ENCODE measurements at places on chromosomes 12 and 14.

DNA sequence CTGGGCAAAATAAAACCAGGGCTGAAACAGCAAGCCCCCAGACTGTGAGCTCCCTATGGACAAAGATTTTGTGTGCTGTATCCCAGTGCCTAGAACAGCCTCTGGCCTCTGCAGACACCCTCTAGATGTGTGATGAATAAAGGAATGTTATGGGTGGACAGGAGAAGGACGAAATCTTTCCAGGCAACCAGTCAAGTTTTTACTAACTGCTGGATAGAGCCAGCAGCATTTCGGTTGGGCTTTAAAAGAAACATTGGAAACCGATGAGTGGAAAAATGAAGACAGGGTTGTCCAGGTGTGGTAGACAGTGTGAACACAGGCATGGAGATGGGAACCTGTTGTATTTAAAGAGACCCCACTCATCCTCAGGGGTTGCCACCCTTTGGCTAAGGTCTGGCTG is 4.0 kb downstream of the CHGA start:
- no peak for DNase-seq

GRCh38 chr12:29552324-29552927 is 54.9 kb upstream of the OVCH1 start:
- DNase-seq: peak; percentile 49

DNA sequence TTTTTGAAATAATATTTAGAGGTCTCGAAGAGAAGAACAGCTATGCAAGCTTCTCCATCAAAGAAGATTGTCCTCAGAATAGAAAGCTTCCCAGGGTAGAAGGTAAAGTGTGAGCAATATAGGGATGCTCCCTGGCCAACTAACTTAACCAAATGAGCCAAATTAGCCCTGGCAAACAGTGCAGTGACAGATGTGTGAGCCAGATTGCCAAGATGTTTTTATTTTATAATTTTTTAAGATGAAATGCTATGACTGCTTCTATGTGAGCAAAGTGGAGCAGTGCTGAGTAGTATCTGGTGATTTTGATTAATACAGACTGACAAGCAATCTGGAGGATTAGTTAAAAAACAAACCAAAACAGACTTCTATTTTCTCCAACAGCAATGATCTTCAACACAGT is 202.1 kb downstream of the NOVA1 start:
- DNase-seq: no peak

DNA sequence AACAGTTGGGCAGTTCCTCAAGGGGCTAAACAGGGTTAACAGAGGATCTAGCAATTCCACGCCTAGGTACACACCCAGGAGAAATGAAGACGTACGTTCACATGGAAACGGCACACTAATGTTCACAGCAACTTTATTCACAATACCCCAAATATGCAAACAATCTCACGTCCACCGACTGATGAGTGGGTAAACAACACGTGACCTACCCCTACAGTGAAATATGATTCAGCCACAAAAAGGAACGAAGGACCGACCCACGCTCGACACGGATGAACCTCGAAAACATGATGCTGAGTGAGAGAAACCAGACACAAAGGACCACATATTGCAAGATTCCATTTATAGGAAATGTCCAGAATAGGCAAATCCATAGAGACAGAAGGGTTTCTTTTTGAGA is 112.7 kb downstream of the NCOR2 start:
- no peak for DNase-seq

DNA sequence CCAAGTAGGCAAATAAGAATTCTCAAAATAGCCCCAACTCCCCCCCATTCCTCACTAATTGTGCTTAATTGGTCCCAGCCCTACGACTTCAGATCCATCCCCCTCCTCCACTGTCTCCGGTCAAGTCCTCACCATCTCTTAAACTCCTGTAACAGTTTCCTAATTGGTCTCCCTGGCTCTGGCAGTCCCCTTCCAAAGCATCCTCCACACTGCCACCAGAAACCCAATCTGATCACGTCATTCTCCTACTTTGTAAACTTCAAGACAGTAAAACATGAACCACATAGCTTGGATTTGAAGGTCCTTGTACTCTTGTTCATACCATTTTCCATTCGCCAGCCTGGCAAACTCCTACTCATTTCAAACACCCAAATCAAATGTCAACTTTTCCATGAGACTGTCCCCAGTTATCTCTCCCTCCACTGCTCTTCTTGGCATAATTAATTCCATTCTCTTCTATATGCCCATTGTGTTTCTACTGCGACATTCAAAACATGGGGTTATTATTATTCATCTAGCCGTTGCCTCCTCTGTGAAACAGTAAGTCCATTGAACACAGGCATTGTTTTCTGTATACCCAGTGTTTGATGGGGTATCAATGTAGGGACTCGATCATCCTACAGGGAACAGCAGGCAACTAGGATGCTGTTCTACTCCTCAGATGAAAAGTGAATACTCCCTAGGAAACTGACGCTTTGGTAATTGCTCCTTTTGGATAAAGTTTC is 104.6 kb downstream of the EGLN3 start:
- DNase-seq: no peak

GRCh38 chr12:85356596-85357385 is 76.8 kb downstream of the ALX1 start:
- no peak for DNase-seq

DNA sequence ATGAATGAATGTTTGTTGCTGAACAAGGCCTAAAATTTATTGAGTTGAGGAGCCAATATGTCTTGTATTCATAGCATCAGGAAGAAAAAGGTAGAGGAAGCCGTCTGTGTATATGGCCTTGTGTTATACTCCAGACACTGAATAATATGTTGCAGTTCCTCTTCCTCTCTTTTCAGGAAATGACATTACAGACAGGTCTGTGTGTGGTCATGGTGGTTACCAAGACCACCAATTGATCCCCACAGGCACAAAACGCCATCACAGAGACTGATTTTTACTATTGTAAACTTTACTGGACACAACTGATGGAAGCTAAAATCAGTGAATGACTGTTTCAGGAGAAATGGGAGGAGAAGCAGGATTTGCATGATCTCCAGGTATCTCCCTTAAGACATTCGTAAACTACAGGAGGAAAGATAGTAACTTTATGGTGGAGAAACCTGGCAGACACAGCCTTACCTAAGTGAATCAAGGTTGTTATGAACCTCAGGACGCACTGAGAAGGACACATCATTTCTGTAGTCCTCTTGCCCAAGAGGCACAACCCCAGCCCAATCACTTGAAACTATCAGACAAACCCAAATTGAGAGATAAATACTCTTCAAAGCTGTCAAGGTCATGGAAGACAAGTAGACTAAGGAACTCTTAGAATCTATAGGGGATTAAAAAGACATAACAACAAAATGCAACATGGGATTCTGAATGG is 334.1 kb upstream of the RGS6 start:
- no peak for DNase-seq

DNA sequence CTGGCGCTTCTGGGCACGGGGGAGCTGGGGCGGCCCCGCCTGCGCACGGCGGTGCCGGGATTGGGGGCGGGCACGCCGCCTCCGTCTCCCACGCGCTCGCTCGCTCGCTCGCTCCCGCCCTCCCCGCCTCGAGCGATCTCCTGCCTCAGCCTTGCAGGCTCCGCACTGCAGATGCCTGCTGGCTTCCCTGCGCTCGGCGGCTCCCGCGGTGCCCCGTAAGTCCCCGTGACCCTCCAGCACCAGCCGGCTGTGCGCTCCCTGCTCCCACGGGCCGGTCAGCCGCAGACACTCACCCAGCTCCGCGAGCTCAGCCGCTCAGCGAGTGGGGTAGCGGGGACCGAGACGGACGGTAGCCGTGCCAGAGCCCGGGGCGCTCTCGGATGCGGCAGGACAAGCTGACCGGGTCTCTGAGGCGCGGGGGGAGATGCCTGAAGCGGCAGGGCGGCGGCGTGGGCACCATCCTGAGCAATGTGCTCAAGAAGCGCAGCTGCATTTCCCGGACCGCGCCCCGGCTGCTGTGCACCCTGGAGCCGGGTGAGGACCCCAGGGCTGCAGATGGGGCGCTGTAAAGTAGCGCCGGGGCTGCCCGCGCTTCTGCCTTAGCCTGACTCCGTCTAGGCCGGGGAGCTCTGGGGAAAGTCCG is at the start of gene TBC1D30:
TSS of gene TBC1D30 (plus strand) at position 148 of the 643 bp plus-strand sequence. CDS start at position 381, 233 bp downstream.
- peak; percentile 85 for DNase-seq

DNA sequence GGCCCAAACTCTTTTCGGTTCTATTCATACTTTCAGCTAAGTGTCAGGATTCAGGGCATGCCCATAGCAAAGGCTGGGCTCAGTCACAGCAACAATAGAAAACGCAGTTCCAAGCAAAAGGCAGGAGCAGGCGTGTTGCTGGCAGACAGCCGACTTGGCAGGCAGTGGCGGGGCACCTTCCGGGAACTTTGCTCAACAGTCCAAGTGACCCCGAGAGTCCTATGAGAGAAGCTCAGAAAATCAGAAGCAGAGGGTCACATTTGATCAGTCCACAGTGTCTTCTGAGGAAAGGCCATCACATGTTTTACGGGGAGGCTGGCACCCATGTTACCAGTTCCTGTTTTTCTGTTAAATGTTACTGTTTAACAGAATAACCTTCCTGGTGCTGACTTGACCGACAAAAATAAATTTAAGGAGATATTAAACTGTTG is 115.0 kb downstream of the DACT1 start:
- DNase-seq: no peak

DNA sequence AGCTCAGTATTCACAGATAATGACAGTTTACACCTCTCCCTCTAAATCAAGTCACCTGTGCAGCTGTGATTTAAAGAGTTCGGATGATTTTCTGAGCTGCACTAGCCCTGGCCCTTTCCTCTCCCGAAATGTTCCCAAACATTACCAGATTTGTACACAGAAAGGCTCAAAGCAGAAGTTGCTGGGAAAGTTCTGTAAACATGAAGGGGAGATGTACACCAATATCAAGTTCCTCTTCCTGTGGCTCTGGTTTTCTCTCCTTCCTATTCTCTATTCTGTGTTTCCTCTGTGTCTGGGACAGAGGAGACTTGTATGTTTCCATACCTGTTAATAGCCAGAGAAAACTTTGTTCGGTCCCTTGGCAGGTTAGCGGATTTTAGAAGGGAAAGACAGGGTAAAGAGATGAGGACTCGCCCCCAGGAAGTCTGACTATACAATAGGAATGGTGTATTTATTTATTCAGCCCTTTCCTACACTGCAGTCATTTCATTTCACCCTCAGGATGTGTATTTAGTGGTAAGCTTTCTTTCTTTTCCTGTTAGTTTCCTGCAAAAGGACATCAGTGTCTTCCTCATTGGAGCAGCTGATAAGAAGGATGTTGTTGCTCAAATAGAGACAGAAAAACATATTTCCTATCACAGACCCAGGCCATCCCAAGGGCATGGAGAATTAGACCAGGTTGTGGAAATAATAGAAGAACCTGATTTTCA is 7.6 kb upstream of the NUMB start:
- no peak for DNase-seq

- DNase-seq: no peak
These were observed 105.0 kb downstream of the ETNK1 start for GRCh38 chr12:22729957-22730443.

GRCh38 chr12:6374028-6374785 is 1.2 kb downstream of the SCNN1A start:
- DNase-seq: no peak

DNA sequence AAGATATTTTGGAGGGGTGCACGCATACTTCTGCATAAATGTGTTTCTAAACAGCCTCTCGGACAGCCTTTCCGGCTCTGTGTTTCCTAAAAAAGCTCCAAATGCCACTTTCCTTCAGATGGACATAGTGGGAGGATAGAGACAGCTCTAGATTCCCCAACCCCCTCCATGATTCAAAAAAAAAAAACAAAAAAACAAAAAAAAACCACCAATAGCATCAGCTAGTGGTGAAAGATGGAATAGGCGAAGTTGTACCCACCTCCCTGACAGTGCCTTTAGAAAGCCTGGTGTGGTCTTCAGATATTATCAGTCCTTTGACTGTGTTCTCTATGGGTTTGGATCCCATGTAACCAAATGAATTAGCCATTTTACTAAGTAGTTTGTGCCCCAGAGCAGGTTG is 94.1 kb downstream of the PHETA1 start:
- DNase-seq: peak; percentile 45

- DNase-seq: no peak
These were observed 2.0 kb downstream of the ASPG start for GRCh38 chr14:104087505-104087904.

- DNase-seq: no peak
These were observed 817 bp upstream of the MDM1 start for GRCh38 chr12:68332728-68333630.

DNA sequence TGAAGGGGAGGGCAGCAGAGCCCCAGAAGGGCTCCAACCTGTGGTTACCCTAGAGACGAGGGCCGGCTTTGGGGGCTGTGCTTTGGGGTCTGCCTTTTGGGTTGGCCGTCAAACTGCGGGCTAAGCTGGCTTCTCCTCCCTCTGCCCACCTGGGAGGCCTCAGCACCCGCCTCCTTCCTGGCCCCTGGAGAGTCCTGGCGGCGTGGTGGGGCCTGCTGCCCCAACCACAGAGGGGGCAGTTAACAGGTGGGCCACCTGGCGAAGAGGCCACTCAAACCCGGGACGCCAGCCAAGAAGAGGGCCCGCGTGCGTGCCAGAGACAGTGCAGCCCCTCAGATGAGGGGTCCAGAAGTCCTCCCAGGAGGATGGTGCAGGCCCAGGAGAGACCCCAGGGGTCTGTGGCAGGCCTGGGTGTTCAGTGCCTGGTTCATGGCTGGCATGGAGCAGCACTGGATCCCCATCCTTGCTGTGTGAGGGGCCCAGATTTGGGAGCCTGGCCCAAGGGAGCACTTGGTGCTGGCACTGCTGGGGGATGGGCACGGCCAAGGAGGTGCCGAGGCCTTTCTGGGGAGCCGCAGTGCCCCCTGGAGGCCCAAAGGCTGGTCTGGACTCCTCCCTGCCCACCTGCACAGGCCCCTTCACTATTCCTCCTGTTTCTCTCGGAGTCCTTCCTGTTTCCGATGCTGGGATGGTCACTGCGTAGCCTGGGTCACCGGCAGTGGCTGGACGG is 48.8 kb downstream of the LRCOL1 start:
- peak; percentile 35 for DNase-seq

- DNase-seq: no peak
These were observed 2.1 kb upstream of the KRT1 start for GRCh38 chr12:52682381-52682660.

GRCh38 chr14:91354979-91355685 is 62.5 kb downstream of the CCDC88C start:
- DNase-seq: no peak

- DNase-seq: peak; percentile 73
These were observed 613 bp downstream of the ARHGEF40 start for GRCh38 chr14:21070610-21071224.

- DNase-seq: no peak
These were observed 253.9 kb upstream of the MDGA2 start for GRCh38 chr14:47929334-47929733.

GRCh38 chr12:54658306-54659264 is 10.4 kb upstream of the DCD start:
- peak; percentile 27 for DNase-seq
